ENCODE measurements at places on chromosomes 3 and 15.

GRCh38 chr3:24520101-24520495, 25.4 kb upstream of the THRB start:
- H3K4me3 ChIP-seq = no peak overlapping the region
- peaks cover 22% of the 10 kb centered on the region for H3K4me1 ChIP-seq
- DNase-seq = no peak
- H3K36me3 ChIP-seq = no peaks in the 10 kb centered on the region

DNA sequence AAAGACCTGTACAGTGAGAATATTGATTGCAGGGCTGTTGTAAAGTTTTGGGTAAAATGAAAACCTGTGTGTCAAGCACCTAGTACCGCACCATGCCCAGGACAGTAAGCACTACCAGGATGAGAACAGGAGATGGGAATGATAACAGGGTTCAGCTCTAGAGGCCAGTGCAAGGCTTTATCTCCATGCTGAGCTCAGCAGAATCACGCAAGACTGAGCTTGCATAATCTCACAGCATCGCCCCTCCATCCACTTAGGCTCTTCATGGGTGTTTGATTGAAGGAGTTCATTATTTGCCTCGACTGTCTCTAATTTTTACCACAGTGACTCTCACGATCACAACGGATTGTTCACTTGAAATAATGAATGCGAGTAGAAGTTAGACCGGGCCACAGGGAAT, 2.9 kb downstream of the ATP13A5 start:
- H3K27ac ChIP-seq = no peak overlapping the region
- H3K36me3 ChIP-seq = no peaks in the 10 kb centered on the region
- no peaks in the 10 kb centered on the region for H3K4me1 ChIP-seq
- no peak overlapping the region for H3K4me3 ChIP-seq

- no peaks in the 10 kb centered on the region for H3K27me3 ChIP-seq
- no peak overlapping the region for H3K4me3 ChIP-seq
- peaks cover 36% of the 10 kb centered on the region for H3K36me3 ChIP-seq
- no peak overlapping the region for H3K27ac ChIP-seq
- peaks cover 2% of the 10 kb centered on the region for H3K4me1 ChIP-seq
- no peak for DNase-seq
Measured at GRCh38 chr3:45959201-45959600, 15.9 kb downstream of the CXCR6 start.

GRCh38 chr15:70892912-70893560, 410 bp downstream of the LRRC49 start:
- no peaks in the 10 kb centered on the region for H3K27me3 ChIP-seq
- H3K36me3 ChIP-seq = 0 out of 2 replicates have a peak, but pooled peaks cover 10% of the 10 kb centered on the region
- peak overlapping the region; percentile 79 for H3K4me3 ChIP-seq

- DNase-seq = peak; percentile 28
- H3K36me3 ChIP-seq = no peaks in the 10 kb centered on the region
- no peaks in the 10 kb centered on the region for H3K27me3 ChIP-seq
- H3K27ac ChIP-seq = no peak overlapping the region
Measured at GRCh38 chr15:100718075-100718980, 115.9 kb downstream of the ASB7 start.

- H3K4me1 ChIP-seq = no peaks in the 10 kb centered on the region
- H3K27me3 ChIP-seq = no peaks in the 10 kb centered on the region
- no peak for DNase-seq
- no peak overlapping the region for H3K27ac ChIP-seq
- H3K4me3 ChIP-seq = no peak overlapping the region
Measured at GRCh38 chr3:62135741-62136140, 237.6 kb downstream of the FEZF2 start.

DNA sequence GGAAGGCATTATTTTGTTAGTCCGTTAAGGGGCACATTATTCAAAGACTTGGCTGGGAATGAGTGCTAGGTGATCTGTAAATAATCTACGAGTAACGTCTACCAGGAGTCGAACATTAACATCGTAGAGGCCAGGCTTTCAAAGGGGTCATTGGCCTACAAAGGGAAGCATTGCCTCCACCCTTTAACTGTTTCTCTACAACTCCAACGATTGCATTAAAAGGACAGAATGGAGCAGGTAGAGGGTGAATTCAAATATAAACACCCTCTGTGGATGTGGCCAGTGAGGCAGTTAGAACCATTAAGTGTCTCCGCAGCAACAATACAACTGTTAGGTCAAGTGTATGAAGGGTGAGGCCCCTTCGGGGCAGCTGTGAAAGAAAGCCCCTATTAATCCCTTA, 126.0 kb upstream of the LMOD3 start:
- DNase-seq = no peak
- H3K27me3 ChIP-seq = no peaks in the 10 kb centered on the region
- no peaks in the 10 kb centered on the region for H3K36me3 ChIP-seq
- H3K27ac ChIP-seq = no peak overlapping the region
- peaks cover 11% of the 10 kb centered on the region for H3K4me1 ChIP-seq

GRCh38 chr3:50651920-50652529, 22.7 kb upstream of the DOCK3 start:
- no peaks in the 10 kb centered on the region for H3K4me1 ChIP-seq

All from SJSA1 (cell line).